ENCODE measurements at places on chromosomes 13 and 19.

DNA sequence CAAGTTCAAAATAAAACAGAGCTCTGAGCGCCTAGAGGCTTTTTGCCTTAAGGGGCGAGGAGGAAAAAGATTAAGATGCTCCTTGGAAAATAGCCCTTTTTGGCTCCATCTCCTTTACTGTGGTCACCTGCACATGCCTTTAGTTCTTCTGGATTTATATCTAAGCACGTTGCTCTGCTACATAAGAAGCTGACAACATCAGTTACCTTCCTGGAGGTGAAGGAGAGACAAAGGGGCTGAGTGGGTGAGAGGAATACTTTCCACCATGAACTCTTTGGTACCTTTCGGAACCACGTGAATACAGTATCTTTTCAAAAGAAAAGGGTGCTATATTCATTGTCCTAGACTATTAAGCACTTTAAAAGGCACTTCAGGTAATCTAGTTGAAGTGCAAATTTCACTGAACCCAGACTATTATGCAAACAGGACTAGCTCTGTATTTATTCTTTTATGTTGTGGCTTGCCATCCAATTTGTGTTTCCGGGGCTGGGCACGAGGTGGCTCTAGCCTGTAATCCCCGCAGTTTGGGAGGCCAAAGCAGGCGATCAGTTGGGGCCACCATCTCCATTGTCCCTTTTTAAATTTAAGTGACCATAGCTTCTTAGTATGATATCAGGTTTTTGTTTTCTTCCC lies 201.5 kb downstream of the TM9SF2 start:
- no peak for DNase-seq

GRCh38 chr19:1237027-1237659 lies 662 bp downstream of the CBARP start:
- no peak for DNase-seq

GRCh38 chr13:42378383-42378780 lies 106.4 kb downstream of the AKAP11 start:
- no peak for DNase-seq

- DNase-seq = no peak
These were observed at the start of gene ZNF580 for GRCh38 chr19:55640577-55641425. ZNF580 (plus strand) TSS chr19:55641002; CDS start chr19:55642509, 1,507 bp downstream.

DNA sequence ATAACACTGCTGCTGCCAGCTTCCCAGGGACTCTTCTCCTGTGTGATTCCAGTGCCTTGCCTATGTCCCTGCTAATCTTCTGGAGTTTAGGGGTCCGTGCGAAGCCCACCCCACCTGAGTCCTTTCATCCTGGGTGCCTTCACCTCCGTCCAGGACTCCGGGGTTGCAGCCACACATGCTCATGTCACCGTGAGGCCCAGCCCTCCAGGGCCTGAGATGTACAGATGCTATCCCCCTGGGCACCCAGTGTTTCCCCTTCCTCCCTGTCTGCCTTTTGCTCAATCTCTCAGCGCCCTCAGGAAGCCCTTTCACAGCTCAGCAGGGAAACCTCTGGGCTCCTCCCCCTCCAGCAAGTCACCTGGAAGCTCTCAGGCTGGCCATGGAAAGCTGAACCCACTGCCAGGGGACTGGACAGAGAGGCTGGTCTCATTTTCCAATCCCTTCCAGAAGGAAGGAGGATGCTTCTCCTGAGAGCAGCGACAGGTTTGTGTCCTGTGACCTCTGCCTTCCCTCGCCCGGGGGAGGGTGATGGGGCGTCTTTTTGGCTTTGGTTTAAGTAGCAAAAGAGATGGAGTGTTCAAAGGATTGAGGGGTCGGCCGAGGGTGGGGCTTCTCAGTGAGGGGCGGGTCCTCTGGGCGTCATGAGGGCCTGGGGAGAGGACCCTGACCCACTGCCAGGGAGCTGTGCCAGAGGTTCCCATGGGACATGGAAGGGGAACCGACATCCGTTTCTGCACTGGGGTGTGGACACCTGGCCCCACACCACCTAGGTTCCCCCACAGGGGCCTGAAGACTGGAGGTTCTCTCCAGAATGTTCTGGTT lies 30.8 kb upstream of the TFDP1 start:
- no peak for DNase-seq

DNA sequence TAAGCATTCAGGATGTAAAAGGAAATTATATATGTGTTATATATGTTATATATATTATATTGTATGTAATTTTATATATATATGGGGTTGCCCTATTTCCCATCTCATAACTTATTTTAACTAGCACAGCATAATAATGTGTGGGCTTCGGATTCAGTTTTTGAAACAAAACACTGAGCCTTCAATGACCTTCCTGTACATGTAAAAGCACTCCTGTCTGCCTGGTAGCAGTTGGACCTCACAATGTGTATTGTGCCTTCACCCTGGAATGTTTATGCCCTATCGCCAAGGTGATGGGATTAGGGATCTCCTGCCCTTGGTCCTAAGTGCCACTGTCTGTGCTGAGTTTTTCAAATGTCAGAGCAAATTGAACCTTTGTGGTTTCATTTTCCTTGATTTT lies 968.8 kb downstream of the TUBA3C start:
- DNase-seq = no peak

DNA sequence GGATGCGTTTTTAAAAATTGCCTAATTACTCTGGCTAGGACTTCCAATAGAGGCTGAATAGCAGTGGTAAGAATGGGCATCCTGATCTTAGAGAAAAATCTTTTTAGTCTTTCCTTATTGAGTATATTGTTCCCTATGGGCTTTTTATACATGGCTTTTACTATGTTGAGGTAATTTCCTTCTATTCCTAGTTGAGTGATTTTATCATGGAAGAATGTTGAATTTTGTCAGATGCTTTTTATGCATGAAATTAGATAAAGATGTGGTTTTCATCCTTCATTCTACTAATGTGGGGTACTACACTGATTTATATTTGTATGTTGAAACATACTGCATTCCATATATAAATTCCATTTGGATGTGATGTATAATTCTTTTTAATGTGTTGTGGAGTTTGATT lies 2673.8 kb downstream of the PCDH9 start:
- no peak for DNase-seq

DNA sequence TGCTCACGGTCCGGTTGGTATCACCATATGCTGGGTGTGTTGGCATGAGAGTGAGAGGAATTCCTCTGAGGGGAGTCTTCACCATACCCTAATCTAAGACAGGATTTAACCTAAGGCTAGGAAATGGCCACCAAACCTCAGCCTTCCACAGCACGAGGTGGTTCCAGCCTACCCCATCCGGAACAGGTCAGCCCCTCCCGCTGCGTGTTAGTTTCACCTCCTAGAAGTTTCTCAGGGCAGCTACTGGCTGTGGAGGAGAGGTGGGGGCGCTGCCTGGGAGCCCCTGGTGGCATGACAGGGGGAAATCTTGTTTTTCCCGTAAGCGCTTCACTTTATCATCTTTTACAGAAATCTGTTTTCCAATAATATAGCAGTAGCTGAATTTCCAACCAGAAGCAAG lies 55.1 kb downstream of the RGCC start:
- no peak for DNase-seq

- DNase-seq = no peak
These were observed 294.8 kb downstream of the TSHZ3 start for GRCh38 chr19:31054430-31054829.

DNA sequence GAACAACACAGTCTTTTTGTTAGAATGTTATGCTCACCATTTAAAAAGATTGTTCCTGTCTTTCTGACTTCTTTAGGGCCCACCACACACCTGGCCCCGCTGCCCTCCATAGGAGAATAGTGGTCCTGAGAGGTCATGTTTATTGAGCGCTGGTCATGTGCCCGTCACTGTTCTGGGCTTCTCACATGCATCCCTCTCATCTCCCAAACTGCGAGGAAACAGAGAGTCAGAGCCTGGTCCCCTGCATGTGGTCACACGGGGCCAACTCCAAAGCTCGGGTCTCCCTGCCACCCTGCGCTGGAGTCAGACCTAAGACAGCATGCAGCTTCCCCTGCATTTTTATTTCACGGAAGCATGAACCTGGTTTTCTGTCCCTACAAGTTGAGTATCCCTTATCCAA lies 70.4 kb upstream of the GPR183 start:
- DNase-seq = no peak

DNA sequence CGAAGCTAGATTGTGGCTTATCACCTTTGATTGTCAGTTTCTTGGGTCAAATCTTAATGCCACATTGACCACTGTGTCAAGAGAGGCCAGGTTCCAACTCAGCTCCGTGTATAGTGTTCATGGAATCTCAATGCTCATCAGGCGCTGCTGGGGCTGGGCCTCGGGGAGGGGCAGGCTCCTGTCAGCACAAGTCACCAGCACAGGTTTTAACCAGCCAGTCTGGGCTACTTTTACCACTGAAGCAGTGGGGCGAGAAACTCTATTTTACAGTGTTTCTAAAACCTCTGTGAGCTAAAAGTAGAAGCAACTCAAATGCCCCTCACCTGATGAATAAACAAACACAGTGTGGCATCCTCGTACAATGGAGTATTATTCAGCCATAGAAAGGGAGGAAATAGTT lies 118.7 kb upstream of the GJB6 start:
- DNase-seq = no peak

DNA sequence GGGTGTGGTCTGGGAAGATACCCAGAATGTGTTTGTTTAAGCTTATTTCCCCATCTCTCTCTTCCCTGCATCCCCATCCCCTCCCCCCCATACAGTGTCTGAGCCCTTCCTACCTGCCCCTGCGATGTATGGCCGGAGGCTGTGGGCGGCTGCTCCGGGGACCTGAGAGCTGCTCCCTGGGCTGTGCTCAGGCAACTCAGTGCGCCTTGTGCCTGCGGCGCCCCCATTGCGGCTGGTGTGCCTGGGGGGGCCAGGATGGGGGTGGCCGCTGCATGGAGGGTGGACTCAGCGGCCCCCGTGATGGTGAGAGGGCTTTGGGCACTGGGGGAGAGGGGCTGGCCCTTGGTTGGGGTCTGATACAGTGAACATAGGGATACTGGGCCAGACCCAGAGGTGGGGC lies 21.7 kb downstream of the CNFN start:
- DNase-seq = no peak

GRCh38 chr19:1856698-1857603 lies 6.4 kb downstream of the KLF16 start:
- DNase-seq = no peak

DNA sequence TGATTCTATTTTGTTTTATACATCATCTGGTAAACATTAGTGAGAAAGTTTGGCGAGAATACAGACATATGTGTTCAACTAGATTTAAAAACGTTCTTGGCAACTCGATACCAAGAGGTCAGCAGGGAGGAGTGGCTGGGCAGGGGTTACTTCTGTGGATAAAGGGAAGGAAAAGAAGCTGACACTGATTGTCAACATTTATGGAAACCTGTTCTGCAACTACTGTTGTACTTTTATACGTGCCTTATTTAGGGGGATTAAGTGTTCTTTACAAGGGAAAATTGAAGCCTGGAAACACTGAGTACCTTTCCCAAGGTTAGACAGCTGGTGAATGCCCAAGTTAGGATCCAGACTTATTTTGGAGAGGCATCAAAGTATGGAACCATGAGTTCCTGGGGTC lies 65.0 kb downstream of the MTUS2 start:
- DNase-seq = no peak

DNA sequence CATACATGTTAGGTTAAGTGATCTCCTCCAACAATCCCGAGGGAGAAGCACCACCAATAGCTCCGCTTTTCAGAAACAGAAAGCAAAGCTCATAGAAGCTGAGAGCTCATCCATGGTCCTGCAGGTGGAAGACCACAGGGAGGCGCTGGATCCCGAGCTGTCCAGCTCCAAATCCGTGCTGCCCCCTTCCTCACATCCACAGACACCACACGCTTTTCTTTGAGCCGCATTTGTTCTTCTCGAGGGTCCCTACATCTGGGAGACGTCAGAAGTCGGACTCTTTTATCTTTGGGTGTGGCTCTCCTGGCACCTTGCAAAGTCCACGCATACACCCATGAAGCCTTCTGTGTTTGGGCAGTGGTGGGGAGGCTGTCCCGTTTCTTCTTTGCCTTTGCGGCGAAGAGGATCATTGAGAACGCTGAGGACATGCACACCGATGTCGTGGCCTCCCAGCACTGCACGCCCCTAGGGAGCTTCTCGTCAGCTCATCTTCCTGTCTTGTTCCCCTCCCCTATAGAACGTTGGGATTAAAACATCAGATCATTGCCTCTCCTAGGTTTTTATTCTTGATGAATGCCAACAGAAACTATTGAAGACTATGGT lies 184.8 kb downstream of the TEX29 start:
- DNase-seq = no peak

- DNase-seq = no peak
These were observed 11.4 kb upstream of the GPI start for GRCh38 chr19:34353546-34353945.

DNA sequence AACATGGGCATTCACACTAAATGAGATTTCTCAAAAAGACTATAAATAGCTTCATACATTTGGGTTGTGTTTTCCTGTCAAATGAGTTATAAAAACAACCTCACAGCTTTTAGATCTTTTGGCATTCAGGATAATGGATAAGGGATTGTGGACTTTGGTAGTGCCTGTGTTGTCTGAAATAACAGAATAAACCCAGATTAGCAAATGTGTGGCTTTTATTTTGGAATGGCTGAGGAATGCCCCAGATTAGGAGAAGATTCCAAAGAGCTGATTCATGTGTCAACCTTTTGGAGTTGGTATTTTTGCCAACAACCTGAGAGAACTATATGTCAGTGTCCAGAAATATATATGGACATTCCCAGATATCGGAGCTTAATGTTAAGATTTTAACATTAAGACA lies 164.7 kb downstream of the MTUS2 start:
- no peak for DNase-seq

DNA sequence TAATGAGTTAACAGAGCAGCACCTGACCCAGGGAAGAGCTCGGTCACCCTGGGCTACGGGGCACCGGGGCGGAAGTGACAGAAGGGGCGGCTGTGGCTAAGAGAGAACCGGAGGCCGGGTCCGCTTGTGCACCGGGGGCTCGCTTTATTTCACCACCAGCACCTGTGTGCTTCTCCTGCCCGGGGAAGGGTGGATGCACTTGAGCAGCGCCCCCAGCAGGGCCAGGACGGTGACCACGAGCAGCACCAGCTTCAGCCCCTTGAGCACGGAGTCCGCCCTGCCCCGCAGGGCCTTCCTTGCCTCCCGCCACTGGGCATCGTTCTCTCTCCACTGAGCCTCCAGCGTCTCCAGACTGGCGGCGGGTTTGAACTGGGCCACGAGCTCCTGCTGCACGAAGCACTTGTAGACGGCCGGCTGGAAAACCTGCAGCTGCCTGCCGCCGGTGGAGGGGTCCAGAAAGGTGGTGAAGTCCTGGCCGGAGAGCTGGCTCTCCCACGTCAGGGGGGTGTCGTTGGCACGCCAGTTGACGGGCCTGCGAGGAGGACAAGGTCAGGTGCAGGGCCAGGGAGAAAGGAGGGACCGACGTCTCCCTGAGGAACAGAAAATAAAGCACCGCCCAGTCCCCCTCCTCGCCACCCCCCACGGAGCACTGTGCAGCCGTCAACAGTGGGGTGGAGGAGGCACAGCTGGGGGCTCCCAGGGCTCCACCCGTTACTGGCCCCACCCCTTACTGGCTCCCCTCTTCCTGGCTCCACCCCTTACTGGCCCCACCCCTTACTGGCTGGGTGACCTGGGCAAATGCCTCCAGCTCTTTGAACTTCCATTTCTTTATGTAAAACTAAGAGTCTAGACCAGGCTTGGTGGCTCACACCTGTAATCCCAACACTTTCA lies 3.6 kb downstream of the FAM187B start:
- no peak for DNase-seq

Data from stimulated activated CD8-positive, alpha-beta memory T cell treated with anti-CD3 and anti-CD28 coated beads, Interleukin-2, amount 100 ng/mL, for 1 hour (primary cell).